ENCODE measurements at places on chromosomes 1 and 21.

DNA sequence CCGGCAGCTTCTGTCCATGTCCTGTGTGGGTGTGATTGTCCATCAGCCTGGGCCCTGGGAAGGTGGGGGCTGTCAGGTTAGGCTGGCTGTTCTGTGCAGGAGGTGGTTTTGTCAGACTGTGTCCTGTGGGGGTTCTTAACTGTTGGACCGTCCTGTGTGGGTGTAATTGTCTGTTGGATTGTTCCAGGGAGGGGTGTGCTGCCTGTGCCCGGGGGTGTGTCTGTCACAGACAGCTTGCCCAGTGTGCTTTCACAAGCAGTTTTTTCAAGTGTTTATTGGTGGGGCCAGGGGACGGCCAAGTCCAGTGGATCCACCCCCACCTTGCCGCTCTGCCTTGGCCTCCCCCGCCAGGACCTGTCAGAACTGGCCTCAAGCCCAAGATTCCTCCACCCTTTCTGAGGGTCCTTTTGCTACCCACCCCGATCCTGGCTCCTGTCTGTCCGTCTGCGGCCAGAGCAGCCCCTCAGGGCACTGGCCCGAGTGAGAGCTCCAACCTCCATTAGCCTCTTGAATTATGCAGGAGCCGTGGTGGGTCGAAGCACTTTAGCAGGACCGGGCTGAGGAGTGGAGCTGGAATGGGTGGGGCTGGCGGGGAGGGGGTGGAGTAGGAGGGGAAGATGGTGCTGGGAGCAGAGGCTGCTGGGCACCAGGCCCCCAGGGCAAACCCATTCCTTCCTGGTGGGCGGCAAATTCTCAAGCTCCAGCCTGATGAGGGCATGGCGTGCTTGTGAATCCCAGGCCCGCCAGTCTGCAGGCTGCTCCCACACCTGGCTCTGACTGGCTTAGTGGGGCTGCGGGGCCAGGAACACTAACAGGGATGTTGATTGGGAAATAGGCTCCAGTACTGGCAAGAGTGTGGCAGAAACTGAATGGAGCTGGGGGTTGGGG lies 47.2 kb downstream of the PTPRF start:
- DNase-seq = no peak

DNA sequence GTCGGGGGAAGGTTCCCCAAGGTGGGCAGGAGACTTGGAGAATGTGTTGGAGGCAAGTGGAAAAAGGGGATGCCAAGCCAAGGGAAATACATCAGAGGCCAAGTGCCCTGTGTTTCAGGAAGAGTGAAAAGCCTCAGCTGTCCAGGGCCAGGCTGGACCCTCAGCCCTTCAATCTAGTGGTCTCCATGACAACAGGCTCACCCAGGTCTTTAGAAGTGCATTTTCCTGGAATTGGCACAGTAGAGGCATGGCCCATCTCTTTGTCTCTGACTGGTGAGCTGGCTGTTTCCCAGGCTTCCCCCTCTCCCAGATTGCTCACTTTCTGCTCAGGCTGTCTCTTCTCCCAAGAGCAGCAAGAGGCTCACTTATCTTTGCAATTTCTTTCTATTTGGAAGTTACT lies 10.4 kb upstream of the RHBG start:
- no peak for DNase-seq

- DNase-seq = no peak
Observed at GRCh38 chr21:43936247-43936967, 71.4 kb downstream of the AGPAT3 start.

DNA sequence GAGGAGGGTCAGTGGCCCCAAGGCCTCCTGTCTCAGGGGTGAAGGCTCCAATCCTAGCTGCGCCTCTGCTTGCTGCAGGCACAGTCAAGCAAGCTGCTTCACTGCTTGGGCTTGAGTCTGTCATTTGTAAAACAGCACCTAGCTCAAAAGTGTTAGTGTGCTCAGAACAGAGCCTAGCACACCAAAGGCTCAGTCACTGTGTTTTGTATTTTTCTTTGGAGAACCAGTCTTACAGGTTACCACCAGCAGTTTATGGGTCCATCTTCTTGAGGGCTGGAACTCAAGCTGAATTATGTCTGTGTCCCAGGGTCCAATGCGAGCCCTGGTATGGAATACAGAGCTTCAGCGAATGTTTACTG lies 113.6 kb downstream of the DMRTB1 start:
- DNase-seq = peak; percentile 38

GRCh38 chr1:90405726-90406125 lies 311.4 kb downstream of the BARHL2 start:
- DNase-seq = no peak

DNA sequence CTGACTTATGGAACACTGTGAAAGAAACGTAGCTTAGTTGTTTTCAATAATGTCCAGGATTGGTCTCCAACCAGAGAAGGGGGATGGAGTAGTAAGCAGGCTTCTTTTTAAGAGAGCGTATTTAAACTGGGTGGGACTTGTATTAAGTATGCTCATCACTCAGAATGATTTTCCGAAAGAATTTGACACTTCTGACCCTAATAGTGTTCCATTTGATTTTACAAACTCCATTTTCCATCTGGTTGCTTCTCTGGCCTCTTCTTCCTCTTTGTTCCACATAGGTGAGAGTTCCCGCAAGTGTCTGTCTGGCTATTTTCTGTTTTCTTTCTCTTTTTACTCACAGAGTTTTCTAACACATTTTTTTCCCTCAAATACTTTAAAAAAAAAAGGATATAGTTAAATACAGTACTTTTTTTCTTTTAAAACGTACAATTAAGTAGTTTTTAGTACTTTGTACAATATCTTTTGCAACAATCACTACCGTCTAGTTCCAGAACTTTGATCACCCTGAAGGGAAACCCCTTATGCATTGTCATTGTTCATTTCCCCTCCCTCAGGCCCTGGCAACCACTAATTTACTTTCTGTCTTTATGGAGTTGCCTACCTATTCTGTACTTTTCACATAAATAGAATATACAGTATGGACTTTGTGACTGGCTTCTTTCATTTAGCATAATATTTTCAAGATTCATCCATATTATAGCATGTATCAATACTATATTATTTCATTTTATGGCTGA lies 67.0 kb downstream of the RASAL2 start:
- DNase-seq = no peak

DNA sequence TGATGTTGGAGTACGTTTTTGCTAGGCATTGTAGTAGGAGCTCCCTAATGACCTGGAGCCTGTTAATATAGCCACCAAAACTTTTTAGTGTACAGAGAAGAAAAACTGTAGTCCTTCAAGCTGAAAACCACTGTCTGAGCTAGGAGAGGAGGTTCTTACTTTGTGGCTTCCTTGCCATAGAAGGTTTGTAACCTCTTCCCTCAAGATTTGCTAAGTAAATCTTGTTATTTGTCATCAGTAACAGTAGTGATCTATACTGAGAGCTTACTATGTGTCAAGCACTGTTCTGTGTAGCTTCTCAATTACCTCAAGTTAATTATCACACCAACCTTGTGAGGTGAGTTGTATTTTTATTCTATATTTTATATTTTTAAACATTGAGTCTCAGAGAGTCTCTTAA lies 21.2 kb upstream of the LRRC8C start:
- DNase-seq = no peak

DNA sequence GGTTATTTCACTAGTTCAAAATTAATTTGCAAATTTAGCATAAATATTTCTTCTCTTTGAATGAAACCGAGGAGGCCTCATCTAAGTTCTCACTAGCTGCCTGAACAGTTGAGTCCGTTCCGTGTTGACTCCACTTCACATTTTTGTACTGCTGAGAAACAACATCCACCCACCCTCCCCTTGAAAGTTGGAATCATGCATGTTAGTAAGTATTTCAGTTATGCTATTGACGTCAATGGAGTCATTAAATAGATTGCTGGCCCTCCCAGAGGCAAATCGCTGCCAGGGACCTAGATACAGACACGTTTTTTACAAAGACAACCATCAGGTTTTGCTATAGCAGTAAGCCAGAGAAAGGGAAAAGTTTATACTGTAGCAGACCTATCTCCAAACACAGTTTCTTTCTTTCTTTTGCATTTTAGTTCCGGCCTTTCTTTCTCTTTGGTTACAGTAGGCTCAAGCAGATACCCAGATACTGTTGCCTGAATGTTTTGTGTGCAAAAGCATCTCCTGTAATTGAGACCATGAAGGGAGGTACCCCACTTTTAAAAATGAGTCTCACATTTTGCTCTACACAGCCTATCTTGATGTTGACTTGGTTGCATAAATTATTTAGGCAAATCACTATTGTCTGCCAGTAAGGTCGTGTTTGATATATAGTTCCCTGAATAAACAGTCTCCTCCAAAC lies 262.6 kb upstream of the SGIP1 start:
- peak; percentile 71 for DNase-seq

- no peak for DNase-seq
Observed at GRCh38 chr21:34593954-34594531, 20.9 kb downstream of the RCAN1 start.

DNA sequence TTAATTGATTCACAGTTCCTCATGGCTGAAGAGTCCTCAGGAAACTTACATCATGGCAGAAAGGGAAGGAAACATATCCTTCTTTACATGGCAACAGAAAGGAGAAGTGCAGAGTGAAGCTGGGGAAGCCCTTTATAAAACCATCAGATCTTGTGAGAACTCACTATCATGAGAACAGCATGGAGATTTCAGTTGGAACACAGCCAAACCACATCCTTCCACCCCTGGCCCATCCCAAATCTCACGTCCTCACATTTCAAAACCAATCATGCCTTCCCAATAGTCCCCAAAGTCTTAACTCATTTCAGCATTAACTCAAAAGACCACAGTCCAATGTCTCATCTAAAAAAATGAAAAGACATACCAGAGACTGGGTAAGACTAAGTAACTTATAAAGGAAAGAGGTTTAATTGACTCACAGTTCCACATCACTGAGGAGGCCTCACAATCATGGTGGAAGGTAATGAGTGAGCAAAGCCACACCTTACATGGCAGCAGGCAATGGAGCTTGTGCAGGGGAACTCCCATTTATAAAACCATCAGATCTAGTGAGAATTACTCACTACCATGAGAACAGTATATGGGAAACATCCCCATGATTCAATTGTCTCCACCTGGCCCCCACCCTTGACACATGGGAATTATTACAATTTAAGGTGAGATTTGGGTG lies 105.2 kb downstream of the MRPL39 start:
- DNase-seq = no peak

DNA sequence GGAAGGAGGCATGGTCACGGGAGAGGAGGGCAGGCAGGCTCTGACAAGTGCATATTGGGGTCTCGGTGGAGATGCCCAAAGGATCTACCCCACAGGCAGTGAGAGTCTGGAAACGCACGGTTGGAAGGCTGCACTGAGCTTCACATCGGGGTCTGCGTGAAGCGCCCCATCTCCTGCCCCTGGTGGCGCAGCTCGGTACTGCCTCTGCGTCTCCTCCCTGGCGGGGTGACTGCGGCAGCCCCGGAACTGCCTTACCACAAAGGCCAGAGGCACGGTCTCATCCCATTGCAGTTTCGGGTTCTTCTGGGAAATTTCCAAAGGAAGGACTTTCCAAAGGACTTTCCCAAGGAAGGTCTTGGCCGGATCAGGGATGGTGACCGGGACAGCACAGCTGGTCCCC lies 69.2 kb upstream of the AJAP1 start:
- DNase-seq = peak; percentile 12

DNA sequence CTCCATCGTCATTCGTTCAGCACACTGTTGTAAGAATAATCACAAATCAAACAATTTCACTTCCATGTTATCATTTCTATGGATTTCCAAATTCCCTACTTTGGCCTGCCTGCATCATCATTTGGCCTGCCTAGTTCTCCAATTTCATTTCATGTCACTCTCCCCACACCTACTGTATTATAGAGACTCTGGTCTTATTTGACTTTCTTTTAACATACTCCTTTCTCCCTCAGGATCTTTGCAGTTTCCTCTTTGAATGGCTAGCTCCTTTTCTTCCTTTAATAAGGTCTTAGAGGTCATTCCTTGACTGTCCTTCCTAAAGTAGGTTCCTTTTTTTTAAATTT lies 36.3 kb upstream of the PODN start:
- DNase-seq = no peak

- no peak for DNase-seq
Observed at GRCh38 chr1:171581766-171582165, 40.3 kb upstream of the MYOCOS start.

DNA sequence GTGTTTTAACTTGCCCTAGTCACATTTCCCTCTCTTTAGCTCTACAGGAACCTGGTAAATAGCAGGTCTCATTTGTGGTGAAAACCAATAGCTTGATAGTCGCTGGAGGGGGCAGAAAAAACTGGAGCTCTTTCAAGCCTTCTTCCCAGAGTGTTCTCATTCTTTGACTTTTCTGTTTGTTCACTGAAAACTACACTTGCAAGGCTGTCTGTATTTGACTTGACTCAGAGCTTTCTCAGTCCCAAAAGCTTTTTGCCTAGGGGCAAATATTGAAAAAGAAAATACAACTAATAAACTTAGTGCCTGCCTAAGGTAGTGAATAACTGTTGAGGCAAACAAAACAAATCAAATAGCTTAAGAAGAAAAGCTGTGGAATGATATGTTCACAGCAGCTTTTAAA lies 217.1 kb upstream of the CHRM3 start:
- no peak for DNase-seq

DNA sequence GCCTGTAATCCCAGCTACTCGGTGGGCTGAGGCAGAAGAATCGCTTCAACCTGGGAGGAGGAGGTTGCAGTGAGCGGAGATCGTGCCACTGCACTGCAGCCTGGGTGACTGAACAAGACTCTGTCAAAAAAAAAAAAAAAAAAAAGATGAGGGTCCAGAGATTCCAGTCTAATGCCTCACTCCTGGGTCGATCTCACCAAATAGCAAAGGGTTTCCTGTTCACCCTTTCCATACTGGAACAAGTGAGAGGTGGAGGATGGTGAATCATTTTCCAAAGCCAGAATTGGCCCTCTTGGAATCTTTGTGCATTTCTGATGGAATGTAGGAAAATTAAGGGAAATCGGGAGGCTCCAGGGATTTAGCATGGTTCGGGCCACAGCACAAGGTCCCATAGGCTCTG lies 58.1 kb upstream of the ZNF648 start:
- DNase-seq = no peak

GRCh38 chr1:181423301-181423918 lies 59.9 kb upstream of the CACNA1E start:
- DNase-seq = peak; percentile 51

DNA sequence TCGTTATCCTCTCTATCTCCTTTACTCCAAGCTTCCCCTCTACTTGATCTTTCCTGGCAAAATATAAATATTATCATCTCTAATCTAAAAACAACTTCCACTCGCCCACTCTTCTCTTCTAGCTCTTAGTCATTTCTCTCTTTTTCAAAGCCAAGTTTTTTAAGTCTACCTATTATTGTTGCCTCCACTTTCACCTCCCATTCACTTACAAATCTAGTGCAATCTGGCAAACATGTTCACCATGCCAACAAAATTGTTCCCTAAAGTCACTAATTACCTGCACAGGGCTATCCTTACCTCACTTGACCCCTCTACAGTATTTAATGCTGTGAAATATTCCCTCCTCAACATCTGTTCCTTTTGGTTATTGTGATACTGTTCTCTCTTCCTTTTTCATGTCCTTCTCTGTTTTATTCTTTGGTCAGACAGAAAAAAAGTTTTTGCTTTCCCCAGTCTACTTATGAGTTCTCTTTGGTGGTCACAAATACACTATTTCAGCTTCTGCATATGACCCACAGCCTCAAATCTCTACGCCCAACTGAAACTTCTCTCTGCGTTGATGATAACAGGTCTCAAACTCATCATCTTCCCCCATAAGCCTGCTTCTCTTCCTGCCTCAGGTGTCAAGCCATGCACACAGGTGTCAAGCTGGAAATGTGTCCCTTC lies 31.9 kb upstream of the RAP1A start:
- no peak for DNase-seq

- DNase-seq = peak; percentile 60
Observed at GRCh38 chr1:114756949-114757454, 782 bp downstream of the CSDE1 start.

- no peak for DNase-seq
Observed at GRCh38 chr1:196660272-196660671, 8.4 kb downstream of the CFH start.

GRCh38 chr1:87586501-87586900 lies 257.8 kb downstream of the LMO4 start:
- no peak for DNase-seq

Data from small intestine (tissue), 16 donors.